ENCODE measurements at places on chromosomes 4 and X.

- DNase-seq: no peak
Measured at GRCh38 chr4:89162496-89162895, 51.2 kb downstream of the TIGD2 start.

GRCh38 chr4:124851741-124852140, 139.2 kb upstream of the ANKRD50 start:
- no peak for DNase-seq

DNA sequence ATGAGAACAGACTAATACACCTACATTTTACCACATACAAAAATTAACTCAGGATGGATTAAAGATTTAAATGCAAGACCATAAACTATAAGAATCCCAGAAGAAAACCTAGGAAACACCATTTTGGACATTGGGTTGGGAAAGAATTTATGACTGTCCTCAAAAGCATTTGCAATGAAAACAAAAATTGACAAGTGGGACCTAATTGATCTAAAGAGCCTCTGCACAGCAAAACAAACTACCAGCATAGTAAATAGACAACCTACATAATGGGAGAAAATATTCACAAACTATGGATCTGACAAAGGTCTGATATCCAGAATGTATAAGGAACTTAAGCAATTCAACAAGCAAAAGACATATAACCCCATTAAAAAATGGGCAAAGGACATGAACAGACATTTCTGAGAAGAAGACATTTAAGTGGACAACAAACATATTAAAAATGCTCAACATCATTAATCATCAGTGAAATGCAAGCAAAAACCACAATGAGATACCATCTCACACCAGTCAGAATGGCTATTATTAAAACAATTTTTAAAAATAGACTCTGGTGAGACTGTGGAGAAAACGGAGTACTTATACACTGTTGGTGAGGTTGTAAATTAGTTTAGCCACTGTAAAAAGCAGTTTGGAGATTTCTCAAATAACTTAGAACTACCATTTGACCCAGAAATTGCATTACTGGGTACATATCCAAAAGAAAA, 221.7 kb upstream of the DIPK2B start:
- DNase-seq: no peak

GRCh38 chr4:79088946-79089691, 149.9 kb upstream of the PAQR3 start:
- no peak for DNase-seq
